ENCODE measurements at places on chromosomes 3 and 15.

- H3K36me3 ChIP-seq, result no peaks in the 10 kb centered on the region
- no peak overlapping the region for H3K4me3 ChIP-seq
- H3K27ac ChIP-seq, result no peak overlapping the region
- no peaks in the 10 kb centered on the region for H3K4me1 ChIP-seq
Observed at GRCh38 chr3:78992400-78992799, 775.4 kb downstream of the ROBO1 start.

DNA sequence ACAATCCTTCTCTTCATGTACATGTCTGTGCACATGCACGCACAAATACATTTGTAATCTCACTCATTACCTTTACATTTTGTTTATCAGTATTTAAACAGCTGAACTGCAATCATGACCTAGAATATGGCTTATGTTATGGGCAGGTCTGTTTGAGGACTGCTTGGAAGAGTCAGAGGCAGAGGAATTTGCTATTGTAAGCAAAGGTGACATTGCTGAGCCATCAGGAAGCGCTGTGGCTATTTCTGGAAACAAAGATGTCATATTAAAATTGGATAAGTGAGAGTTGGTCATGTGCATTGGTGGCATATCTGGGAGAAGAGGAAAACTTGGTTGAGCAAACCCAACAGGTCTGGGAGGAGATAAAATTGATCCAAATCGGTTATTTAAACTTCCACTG lies 41.6 kb downstream of the USF3 start:
- no peak overlapping the region for H3K27ac ChIP-seq
- no peaks in the 10 kb centered on the region for H3K4me1 ChIP-seq
- DNase-seq, result no peak
- no peaks in the 10 kb centered on the region for H3K36me3 ChIP-seq
- H3K27me3 ChIP-seq, result no peaks in the 10 kb centered on the region
- H3K4me3 ChIP-seq, result no peak overlapping the region

- peaks cover 3% of the 10 kb centered on the region for H3K27me3 ChIP-seq
- H3K36me3 ChIP-seq, result no peaks in the 10 kb centered on the region
- H3K27ac ChIP-seq, result no peak overlapping the region
- no peak overlapping the region for H3K4me3 ChIP-seq
- no peak for DNase-seq
Observed at GRCh38 chr3:171888466-171888865, 45.3 kb downstream of the TMEM212 start.

DNA sequence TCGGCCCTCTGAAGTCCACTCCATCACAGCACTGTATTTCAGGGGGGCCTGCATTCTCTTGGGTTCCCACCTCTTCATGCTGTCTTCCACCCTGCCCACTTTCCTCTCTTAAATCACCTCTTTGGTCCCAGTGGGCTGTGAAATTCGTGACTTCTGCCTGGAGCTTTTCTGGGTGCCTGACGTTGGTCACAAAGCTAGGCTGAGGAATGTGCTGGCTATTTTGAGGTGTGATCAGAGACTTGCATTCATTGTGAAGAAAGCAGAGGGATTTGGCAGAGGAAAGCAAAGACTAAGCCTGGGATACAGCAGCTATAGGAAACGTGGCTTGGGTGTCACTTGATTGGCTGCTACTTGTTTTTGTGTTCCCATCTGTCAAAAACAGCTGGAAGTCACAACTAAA lies 202.5 kb downstream of the SATB1 start:
- H3K27me3 ChIP-seq, result no peaks in the 10 kb centered on the region
- H3K27ac ChIP-seq, result no peak overlapping the region
- peaks cover 15% of the 10 kb centered on the region for H3K4me1 ChIP-seq
- DNase-seq, result no peak

GRCh38 chr3:31525532-31525931 lies 7.2 kb upstream of the STT3B start:
- no peak for DNase-seq
- peaks cover 2% of the 10 kb centered on the region for H3K4me1 ChIP-seq
- no peaks in the 10 kb centered on the region for H3K36me3 ChIP-seq

DNA sequence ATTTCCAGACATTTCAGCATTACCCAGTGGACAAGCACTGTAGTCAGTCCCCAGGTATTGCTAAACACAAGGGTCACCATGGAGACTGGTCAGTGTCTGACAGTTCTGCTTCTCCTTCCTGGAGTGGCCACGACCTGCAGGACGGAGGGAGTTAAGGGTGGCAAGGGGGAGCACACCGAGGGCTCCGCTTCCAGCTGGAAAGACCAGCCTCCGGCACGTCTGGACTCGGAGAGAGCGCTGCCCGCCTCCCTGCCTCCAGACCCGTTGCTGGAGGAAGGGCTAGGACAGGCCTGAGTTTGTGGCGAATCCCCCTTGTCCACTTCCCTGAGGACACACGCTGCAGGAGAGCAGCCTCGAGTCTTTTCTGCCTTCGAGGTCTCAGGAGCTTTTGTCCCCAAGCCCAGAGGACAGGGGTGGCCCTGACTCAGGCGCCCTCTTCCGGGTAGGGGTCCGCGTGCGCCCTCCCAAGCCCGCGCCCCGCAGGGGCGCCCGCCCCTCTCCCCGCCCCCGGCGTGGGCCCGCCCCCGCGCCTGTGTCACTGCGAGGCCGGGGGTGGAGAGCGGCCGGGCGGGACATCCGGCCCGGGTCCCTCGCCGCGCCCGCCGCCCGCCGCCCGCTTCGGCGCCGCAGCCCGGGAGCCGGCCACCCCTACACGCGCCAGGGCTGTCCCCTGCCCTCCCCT lies at the start of gene CHST14:
TSS of gene CHST14 (plus strand) at position 562 of the 682 bp plus-strand sequence. CDS start 230 bp downstream, outside the sequence.
- peak within 1 kb of the TSS; percentile 85 for H3K4me3 ChIP-seq
- H3K27ac ChIP-seq, result peak within 1 kb of the TSS; percentile 70
- no peaks in the 10 kb centered on the region for H3K27me3 ChIP-seq
- peaks cover 8% of the 10 kb centered on the region for H3K36me3 ChIP-seq
- H3K4me1 ChIP-seq, result peaks cover 15% of the 10 kb centered on the region
